ENCODE measurements at places on chromosomes 12 and 14.

- peak; percentile 79 for DNase-seq
These were observed 11.0 kb downstream of the ACADS start for GRCh38 chr12:120736404-120737331.

- no peak for DNase-seq
These were observed 556.7 kb upstream of the FBXO33 start for GRCh38 chr14:39988939-39989338.

DNA sequence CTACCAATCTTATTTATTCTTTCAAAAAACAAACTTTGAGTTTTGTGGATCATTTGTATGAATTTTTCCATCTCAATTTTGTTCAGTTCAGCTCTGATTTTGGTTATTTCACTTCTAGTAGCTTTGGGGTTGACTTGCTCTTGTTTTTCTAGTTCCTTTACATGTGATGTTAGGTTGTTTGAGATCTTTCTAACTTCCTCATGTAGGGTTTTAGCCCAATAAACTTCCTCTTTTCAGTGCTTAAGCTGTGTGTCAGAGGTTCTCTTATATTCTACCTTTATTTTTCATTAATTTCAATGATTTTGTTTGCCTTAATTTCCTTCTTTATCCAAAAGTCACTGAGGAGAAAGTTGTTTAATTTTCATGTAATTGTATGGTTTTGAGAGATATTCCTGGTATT lies 860.4 kb upstream of the FBXO33 start:
- DNase-seq, result no peak

DNA sequence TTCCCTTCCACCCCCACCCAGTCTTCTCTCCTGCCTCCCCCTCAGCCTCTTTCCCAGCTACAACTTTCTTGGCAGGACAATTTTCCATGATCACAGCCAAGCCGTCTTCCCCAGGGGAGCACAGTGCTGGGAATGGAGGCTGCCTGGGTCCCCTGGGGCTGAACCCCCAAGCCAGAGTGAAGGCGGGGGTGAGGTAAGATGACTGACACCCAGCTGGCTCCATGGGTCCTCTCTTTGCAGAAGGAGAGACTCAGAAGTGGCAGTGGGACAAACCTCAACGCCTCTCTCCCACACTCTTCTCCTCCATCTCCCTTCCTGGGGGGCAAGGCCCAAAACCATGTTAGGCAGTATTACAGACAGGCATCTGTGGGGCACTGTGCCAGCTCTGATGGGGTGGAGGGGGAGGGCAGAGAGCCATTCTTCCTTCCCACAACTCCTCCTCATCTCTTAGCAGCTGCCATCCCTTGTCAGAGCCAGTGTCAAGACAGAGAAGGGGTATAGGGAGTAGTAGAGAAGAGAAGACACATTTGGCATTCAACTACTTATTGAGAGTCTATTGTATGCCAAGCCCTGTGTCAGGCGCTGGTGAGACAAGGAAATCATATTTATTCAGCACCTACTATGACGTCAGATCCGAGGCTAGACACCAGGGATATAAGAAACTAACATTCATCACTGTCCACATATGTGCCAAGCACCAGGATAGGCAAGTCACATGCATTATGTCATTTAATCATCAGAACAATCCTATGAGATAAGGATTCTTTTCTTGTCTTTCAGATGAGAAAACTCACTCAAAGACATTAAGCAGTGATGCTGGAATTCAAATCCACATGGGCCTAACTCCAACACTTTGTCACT lies 3.6 kb downstream of the ITGA7 start:
- DNase-seq, result no peak

DNA sequence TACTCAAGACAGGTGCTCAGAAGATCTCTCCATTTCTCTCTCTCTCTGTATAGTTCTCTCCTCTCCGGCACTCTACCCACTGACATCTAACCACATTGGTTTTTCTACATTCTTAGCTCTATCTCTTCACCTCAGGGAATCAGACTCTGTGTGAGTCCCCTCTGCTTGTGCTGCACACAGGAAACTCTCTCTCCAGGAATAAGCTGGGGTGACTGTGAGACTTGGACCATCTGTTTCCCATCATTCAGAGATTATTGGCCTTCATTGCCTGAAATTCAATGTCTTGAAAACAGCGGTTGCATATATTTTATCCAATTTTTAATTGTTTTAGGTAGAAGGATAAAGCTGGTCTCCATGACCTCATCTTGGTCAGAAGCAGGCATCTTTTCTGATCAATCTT lies 105.0 kb downstream of the SLC35F4 start:
- DNase-seq, result no peak

DNA sequence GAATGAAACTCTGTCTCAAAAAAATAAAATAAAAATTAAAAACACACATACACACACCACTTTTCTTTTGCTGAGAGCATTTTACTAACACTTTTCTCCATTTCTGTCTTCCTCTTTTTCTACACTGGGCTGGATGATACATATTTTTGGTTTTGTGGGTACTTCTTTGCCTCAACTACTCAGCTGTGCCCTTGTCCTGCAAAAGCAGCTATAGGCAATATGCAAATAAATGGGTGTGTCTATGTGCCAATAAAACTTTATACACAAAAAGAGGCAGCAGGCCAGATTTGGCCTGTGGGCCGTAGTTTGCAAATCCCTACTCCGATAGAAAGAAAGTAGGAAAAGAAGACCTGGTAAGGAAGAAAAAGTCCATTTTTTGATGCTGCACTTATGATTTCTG lies 6.5 kb downstream of the CLMN start:
- DNase-seq, result no peak

DNA sequence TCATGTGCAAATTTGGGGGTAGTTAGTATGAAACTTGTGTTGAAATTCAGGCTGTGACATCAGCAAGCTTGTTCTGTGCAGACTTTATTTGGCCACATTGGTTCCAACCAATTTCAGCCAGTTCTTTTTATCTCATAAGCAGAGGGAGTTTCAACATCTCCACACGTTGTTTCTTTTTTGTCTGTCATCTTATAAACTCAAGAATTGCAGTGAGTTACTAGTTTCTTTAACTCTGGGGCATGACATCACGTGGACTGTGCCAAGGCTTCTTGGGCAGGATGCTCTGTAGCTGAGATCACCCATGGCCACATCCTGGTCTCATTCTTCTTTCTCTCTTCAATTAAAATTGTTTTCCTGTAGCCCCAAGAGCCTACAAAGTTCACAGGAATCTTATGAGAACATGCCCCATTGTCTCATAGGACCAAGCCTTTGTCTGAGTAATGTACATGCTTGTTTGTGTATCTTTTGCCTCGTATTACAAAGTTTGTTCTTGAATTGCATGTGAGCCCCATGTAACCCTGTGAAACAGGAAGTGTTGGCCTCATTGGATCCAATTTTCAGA lies 982.0 kb upstream of the TMEM132C start:
- no peak for DNase-seq

DNA sequence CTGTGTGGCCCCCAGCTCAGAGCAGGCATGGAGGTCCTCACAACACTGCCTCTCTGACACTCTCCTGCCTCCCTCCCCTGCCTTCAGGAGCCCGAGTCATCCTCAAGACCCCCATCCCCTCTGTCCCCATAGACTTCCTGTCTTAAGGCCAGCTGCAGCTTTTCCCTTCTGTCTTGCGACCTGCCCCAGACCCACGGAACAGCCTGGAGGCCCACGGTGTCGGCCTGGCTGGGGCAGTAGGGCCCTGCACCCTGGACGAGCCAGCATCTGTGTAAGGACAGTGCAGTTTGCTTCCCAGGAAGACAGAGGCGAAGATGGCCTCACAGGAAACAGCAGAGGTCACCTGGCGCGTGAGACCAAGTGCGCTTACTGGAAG lies 9.7 kb downstream of the TEDC1 start:
- DNase-seq, result peak; percentile 77

DNA sequence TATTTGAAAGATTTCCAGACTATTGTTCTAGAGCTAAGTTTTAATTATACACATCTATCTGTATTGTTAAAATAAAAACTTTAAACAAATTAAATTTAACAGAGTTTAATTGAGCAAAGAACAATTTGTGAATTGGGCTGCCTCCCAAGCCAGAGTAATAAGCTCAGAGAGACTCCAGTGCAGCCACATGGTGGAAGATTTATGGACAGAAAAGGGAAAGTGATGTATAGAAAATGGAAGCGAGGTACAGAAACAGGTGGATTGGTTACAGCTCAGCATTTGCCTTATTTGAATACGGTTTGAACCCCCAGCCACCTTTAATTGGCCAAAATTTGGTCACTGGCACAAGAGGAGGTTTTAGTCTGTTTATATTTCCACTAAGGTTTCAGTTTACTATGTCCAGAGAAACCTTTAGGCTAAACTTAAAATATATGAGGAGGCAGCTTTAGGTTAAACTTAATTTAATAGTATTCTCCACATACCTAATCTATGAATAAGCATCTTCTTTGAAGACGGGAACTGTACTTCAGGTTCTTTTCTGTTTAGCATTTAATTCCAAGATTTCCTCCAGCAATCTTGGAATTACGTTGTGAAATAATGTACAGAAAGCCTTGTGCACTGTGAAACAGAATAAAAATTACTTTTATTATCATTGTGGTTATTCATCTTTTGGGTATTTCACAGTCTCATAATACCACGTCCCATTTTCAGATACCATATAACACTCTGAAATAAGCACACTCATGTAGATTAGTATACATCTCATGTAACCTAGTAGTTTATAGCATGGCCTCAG lies 19.4 kb downstream of the SRGAP1 start:
- DNase-seq, result no peak

GRCh38 chr12:130016194-130016593 lies 112.4 kb upstream of the TMEM132D start:
- no peak for DNase-seq

DNA sequence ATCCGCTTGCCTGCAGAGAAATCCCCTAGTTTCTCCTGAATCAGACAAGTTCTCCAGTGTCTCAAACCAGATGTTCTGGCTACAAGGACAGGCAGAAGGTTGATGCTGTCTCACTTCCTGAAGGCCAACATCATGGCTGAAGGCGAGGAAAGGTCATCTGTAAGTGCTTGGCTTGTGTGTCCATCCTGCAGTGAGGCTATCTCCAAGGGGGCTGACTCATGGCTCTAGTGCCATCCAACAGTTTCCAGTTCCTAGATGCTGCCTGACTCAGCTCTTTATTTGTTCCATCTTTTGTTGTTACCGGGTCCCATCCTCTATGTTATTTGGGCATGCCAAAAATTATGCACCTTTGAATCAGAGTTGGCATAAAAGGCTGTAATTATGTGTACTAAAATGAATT lies 232.1 kb upstream of the TBX3 start:
- DNase-seq, result no peak

- no peak for DNase-seq
These were observed 35.6 kb downstream of the TTC9 start for GRCh38 chr14:70677341-70677740.

- no peak for DNase-seq
These were observed 21.6 kb upstream of the STAC3 start for GRCh38 chr12:57272337-57273151.

DNA sequence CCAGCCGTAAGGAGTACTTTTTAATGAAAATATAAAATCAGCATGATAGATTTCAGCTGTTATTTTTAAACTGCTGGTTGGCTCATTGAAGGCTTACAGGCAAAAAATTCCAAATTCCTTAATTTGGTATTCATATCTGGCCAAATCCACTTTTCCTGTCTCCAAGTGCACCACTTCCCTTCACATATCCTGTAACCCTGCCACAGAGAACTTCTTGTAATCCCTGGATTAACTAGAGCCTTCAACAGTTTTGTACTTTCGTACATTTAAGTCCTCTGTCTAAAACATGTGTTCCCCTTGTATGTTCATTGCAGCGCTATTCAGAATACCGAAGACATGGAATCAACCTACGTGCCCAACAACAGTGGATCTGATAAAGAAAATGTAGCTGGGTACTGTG lies 9.6 kb downstream of the PUS7L start:
- no peak for DNase-seq

GRCh38 chr12:18703321-18703720 lies 34.5 kb downstream of the PLCZ1 start:
- DNase-seq, result no peak

GRCh38 chr14:95228240-95228639 lies 70.9 kb upstream of the DICER1 start:
- DNase-seq, result no peak

DNA sequence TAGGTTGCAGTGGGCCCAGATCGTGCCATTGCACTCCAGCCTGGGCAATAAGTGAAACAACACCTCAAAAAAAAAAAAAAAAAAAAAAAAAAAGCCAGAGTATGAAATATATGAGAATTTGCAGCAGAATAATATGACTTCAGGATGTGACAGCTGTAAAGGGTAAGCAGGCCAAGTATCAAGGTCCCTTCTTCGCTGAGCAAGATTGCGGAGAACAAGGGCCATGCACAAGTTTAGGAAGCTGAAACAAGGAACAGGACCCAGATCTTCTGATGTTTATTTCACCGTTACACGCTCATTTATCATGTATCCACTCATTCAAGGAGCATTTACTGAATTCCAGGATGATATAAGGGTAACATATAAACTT lies 659 bp upstream of the FOXJ2 start:
- DNase-seq, result no peak

DNA sequence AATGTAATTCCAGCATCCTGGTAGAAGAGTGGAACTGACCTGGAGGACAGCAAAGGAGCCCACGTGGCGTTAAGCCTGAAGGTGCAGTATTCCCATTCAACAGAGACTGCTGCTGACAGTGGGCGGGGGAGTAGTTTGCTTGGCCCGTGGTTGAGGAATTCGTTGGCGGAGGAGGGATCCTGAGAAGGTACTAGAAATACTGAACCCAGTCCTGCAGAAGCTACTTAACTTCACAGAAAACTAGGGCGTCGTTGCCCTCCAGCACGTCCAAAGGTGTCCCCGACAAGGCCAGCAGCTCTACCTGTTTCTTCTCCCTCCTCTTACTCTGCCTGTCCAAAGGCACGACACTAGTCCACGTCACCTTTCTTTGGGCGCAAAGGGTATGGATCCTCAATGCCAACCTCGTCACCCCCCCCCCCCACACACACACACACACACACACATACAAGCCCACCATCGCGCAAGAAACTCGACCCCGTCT lies 303 bp downstream of the PUS7L start:
- DNase-seq, result peak; percentile 34

DNA sequence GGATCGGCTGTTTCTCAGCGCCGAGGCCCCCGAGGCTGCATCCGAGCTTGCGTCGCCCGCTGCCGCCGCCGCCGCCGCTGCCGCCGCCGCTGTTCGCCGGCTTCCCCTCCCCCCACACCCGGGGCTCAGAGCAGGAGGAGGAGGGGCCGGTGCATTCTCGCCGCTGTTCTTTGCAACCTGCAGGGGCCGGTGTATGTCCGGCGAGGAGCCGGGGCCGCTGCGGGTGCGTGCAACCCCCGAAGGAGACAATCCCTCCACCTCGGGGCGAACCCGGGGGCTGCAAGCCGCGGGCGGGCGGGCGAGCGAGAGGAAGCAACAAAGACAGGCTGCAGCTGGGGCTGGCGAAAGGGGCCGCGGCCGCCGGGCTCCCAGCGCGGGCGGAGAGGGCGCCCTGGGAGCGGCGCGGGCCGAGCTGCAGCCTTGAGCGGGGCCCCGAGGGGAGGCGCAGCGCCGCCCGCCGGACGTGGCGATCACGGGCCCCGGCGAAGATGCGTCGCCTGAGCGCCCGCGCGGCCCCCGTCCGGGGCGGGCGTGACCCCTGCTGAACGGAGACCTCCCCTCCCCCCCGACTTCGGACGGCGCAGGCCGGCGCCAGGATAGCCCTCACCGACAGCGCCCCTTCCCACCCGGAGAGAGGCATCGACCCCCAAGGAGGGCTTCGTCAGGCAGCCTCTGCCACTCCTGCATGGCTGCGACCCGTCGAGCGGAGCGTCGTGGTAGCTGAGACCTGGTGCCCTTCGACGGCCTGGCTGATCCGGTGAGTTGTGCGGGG lies 702 bp downstream of the FAM222A start:
- DNase-seq, result peak; percentile 92

GRCh38 chr14:28493516-28493915 lies 273.1 kb upstream of the FOXG1 start:
- DNase-seq, result no peak

- no peak for DNase-seq
These were observed 87.8 kb downstream of the KNTC1 start for GRCh38 chr12:122614839-122615238.

- DNase-seq, result no peak
These were observed 31.8 kb downstream of the PAH start for GRCh38 chr12:102885043-102885932.
